Stimulated activated CD4-positive, alpha-beta T cell treated with anti-CD3 and anti-CD28 coated beads, Interleukin-4, amount 100 ng/mL, for 1 hour (primary cell): ENCODE measurements at places on chromosomes 7 and 10.

GRCh38 chr7:47249361-47249760, 332.6 kb downstream of the TNS3 start:
- DNase-seq, result no peak

DNA sequence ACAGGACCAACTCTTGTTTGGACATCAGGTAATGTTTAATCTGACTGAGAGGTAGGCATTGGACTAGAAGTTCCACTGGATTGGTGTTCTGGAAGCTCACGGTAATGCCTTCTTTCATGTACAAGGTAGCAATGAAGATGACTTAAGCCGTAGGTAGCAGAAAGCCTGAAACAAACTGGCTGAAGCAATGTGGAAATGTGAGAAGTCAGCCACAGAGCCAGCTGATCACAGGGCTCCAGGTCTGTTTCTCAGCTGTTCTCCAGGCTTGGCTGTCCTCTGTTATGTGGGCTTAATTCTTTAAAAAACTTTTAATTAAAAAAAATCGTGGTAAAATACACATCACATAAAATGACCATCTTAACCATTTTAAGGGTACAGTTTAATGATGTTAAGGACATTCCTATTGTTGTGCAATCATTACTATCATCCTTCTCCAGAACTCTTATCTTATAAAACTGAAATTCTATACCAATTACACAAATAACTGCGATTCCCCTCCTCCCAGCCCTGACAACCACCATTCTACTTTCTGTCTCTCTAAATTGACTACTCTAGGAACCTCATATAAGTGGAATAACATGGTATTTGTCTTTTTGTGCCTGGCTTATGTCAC, 101.4 kb upstream of the ZNF32 start:
- DNase-seq, result no peak

- no peak for DNase-seq
Observed at GRCh38 chr7:143884969-143885559, 16.9 kb downstream of the TCAF1 start.

- no peak for DNase-seq
Observed at GRCh38 chr7:11710377-11710776, 121.6 kb downstream of the THSD7A start.

DNA sequence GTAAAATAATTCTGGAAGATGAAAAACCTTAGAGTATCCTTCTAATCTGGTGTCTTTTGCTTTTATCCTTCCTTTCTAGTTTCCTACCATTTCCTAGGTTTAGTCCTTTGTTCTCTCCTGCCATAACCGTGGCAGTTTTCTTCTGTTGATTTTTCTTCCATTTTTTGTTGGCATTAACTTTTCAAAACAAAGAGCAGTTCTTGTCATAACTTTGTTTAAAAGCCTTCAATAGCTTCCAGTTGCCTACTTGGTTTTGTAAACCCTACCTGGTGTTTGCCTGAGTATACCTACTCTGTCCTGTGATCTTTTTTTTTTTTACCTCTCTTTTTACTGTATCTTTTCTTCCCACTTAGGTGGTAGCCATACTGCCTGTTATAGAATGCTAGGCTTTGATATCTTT, 125.6 kb downstream of the LYZL1 start:
- no peak for DNase-seq

DNA sequence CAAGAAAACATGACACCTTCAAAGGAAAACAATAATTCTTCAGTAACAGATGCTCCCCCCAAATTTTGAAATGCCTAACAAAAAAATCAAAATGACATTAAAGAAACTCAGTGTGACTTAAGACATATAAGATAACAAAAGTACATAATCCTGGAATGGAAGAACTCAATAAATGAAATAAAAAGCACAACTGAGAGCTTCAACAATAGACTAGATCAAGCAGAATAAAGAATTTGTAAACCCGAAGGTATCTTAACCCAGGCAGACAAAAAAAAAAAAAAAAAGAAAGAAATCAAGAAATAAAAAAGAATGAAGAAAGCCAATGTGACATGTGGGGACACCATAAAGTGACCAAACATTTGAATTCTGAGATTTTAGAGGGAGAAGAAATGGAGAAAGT, 27.7 kb upstream of the LRRD1 start:
- DNase-seq, result no peak

- DNase-seq, result no peak
Observed at GRCh38 chr7:119175911-119176627, 951.6 kb downstream of the ANKRD7 start.

- DNase-seq, result no peak
Observed at GRCh38 chr10:116909307-116909706, 60.0 kb downstream of the ENO4 start.

- no peak for DNase-seq
Observed at GRCh38 chr10:16674147-16674703, 143.0 kb downstream of the RSU1 start.

- no peak for DNase-seq
Observed at GRCh38 chr7:113582471-113582870, 336.3 kb downstream of the PPP1R3A start.

GRCh38 chr10:10128387-10128786, 889.3 kb upstream of the CELF2 start:
- no peak for DNase-seq

DNA sequence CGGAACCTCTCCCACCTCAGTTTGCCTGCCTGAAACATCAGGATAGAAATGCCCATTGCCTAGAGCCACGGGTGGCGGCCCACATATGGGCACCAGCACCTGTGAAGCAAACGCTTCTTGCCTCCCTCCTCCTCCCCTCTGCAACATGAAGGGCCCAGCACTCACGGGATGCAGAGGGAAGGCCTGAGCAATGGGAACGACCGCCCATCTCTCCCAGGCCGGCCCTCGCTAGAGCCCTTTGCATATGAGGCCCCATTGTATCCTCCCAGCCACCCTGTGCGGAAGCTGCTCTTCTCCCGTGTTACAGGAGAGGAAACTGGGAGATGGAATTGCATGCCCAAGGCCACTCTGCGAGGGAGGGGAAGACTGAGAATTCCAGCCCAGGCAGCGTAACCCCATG, 88.2 kb downstream of the RGS10 start:
- DNase-seq, result no peak

GRCh38 chr7:28776463-28777157, 181.5 kb downstream of the TRIL start:
- DNase-seq, result no peak

DNA sequence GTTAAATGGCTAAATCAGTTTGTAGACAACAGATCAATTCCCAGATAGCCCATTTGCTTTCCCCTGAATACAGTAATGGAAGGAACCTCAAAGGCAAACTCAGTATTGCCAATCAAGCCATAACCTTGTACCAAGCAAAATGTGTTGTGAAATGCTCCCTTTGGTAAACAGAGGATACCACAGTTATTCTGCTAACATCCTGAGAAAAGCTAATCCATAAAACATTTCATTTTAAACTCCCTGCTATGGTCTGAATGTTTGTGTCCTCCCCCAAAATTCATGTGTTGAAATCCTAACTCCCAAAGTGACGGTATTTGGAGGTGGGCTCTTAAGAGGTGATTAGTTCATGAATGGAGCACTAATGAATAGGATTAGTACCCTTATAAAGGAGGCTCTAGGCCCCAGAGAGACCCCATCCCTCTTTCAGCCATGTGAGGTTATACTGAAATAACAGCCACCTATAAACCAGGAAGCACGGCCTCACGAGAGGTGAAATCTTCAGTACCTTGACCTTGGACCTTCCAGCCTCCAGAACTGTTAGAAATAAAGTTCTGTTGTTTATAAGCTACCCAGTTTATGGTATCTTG, 89.3 kb upstream of the RNF148 start:
- DNase-seq, result no peak
